ENCODE measurements at places on chromosomes 13 and 19.

- DNase-seq, result no peak
Measured at GRCh38 chr13:46598140-46598819, 45.3 kb downstream of the LRCH1 start.

GRCh38 chr19:50500753-50501151 lies 10.2 kb downstream of the JOSD2 start:
- DNase-seq, result no peak

GRCh38 chr19:6794686-6795431 lies 22.4 kb downstream of the VAV1 start:
- no peak for DNase-seq

DNA sequence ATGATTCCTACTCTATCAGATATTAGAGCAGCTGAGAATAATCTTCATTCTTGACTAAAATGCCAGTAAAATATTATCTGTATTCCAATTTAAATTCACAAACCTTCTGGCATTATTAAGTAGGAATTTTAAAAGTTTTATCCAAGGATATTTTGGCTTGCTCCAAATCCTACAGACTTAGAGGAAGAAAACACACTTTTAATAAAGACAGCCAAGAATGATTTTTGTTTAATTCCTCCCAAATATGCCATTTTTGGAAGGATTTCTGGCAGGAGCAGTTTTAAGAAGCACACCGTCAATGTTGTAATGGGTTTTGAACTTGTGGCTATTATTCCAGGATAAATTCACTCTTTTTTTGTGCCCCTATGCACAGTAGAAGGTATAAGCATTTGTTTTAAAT lies 355.1 kb downstream of the SLITRK5 start:
- no peak for DNase-seq

GRCh38 chr19:31270897-31271296 lies 78.3 kb downstream of the TSHZ3 start:
- DNase-seq, result no peak

GRCh38 chr19:53865918-53866864 lies 1.5 kb upstream of the MYADM start:
- no peak for DNase-seq

DNA sequence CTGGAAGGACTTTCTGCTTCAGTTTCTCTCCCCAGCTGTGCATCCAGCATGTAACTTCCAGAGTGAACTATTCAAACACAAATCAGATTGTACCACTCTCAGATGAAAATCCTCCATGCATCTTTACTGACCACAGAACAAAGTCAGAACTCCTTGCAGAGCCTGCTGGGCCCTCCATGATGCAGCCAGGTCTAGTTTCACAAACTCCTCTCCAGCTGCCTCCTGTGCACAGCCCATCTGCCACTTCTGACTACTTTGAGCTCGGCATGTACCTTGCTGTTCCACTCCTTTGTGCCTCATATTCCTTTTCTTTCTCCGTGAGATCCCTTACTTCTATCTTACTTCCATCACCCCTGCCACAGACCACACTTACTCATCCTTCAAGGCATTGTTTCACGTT lies 31.4 kb downstream of the NALCN start:
- DNase-seq, result no peak

DNA sequence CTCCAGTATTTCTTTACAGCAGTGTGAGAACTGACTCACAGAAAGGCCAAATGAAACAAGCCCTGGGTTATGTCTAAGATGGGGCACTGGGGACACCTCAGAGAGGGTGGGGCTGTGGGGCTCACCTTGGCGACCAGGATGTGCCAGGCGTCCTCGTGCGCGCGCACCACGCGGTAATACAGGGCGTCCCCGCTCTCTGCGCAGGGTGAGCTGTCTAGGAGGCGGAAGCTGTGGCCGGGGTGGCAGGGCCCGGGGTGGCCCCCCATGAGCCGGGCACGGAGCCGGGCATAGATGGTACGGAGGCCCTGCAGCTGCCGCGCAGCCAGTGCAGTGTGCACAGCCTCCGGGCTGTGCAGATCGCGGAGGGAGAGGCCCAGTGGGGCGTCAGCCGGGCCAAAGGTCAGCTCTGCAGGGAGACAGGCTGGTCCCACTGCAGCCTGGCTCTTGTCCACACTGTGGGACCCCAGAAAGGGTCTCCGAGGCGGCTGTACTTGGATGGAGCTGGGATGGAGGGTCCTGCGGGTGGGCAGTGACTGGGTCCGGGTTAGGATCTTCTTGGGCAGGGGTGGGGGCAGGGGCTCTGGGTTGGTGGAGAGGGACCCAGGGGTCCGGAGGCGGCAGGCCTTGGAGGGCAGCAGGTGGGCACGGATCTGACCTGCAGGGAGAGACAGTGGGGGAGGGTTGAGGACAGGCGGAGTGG lies 3.4 kb downstream of the PEAK3 start:
- no peak for DNase-seq

DNA sequence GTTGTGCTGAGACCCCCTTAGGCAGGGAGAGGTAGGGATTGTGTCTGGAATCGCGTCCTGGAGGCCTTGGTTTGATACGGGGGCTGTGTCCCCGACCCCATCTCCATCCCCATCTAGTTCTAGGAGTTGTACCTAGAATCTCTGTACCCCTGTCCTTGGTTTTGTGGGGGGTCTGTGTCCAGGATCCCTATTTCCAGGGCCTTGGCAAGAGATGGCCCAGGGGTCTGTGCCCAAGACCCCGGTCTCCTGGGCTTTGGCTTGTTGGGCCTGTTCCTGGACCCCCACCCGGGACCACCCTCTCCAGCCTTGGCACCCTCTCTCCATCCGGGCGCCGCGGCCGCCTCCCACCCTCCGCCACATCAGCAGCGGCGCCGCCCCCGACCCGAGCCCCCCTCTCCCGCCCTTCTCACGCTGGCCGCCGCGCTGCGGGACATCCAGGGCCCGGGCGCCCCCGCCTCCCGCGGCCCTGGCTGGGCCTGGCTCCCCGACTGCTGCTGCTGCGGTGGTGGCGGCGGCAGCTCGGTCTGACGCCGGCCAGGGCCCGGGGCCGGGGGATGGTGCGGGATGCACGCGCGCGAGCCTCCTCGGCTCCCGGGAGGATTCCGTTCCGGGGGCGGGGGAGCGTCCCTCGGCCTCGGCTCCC lies at the start of gene NUMBL:
Gene NUMBL, minus strand, starts transcription at position 602 of the 643 bp plus-strand sequence. Its CDS starts 168 bp downstream, at position 434.
- no peak for DNase-seq

DNA sequence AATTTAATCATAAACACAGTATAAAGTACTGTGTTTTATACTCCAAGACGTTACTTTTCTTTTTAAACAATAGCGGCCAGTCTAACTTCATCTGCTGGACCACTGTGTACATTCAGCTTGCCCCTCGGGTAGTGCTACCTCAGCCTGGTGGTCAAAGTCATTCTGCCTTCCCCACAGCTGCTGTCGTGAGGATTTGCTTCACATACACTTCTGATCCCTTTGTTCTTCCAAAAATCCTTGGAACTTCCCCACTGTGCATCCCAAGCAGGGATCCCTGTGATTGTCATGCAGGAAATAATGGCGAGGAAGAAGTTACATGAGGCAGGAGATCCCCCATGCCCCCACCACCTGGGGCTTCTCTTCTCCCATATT lies 234.9 kb upstream of the STARD13 start:
- no peak for DNase-seq

- DNase-seq, result no peak
Measured at GRCh38 chr13:30314562-30314961, 7.2 kb upstream of the KATNAL1 start.

- no peak for DNase-seq
Measured at GRCh38 chr13:99757756-99758459, 213.7 kb downstream of the ZIC5 start.

DNA sequence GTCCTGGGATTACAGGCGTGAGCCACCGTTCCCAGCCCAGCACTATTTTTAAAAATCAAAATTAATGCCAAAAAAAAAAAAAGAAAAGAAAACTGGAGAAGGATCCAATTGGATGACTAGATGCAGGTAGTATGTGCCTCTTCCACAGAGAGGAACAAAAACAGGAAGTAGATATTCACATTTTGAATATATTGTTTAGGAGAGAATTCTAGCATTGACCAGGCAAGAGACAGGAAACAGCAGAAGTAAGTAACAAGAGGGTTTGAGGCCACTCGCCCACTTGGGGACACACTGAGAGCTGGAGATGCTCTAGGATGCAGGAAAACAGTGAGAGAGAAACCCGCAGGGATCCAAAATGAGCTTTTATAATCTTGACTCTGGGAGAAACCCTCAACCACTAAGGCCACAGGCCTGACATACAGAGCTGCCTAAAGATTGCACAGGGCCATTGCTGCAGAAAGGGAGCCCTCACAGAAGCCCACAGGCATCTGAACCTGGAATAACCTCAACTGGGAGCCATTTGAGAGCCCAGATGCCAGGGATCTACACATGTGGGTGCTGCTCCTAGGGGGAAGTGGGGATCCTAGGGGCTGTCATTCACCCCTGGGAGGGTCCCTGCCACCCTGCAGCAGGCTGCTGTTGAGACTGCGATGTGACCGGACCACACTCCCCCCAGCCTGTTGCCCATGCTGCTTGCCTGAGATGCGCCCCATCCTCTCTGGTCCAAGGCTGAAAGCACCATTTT lies 28.2 kb downstream of the IGFL2 start:
- DNase-seq, result no peak

- DNase-seq, result no peak
Measured at GRCh38 chr13:42702716-42703115, 78.7 kb upstream of the FAM216B start.

DNA sequence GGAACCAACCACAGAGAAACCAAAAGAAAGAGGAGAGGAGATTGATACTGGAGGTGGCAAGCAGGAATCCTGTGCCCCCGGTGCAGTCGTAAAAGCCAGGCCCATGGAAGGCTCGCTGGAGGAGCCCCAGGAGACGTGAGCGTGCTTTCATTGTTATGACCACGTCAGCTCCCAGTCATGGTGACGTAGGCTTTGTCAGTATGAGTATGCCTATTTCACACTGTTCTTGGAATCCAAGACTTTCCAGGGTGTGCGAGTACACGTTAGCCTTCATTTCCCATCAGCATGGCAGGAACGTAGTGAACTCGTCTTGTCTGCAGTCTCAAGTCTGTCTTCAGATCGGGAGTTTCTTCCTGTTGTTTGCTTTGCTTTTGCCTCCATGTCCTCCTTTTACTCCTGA lies 15.4 kb upstream of the CHAMP1 start:
- DNase-seq, result no peak

GRCh38 chr13:79585033-79585432 lies 104.1 kb downstream of the NDFIP2 start:
- no peak for DNase-seq

DNA sequence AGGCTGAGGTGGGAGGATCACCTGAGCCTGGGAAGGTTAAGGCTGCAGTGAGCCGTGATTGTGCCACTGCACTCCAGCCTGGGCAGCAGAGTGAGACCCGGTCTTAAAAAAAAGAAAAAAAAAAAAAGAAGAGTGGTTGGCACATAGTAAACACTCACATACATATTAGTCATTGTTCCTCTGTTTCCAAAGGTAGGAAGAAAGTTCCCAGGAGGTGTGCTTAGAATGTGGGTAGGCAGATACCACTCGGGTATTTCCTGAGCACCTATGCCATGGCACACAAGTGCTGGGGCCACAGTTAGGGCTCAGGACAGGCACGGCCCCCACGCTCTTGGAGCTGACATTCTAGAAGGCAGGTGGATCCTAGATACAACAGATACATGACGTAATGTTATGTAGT lies 41.4 kb downstream of the SIPA1L3 start:
- no peak for DNase-seq

DNA sequence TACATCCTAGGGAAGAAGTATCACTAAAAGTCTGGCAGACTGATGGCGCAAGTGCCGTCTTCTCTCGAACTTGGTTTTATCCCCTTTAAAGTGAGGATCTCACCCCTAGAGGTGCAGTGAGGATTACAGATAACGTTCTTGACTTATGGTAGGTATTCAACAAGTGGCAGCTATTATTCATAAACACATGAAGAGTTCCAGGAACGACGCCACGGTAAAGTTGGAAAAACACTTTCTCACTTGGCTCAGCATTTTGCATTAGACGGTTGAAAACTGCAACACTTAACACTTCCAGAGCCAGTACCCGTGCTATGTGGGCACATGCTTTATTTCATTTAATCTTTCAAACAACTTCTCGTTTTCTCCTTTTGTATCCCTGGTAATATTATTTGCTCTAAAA lies 8.7 kb downstream of the PROZ start:
- DNase-seq, result no peak

DNA sequence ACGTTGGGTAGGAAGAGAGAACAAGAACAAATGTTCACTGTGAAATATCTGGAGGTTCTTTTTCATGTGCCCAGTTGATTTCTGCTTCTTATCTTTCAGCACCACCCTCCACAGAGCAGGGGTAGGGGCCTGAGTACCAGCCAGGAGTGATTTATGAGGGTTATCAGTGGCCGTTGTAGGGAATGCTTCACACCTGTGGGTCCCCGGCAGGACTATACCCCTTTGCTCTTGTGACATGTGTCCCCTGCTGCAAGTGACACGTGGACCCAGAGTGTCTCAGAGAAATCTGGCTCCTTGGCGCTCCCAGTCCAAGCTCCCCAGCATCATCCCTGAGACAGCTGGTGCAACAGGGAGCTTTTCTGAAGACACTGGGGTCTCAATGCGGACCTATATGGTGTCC lies 29.7 kb downstream of the SIAH3 start:
- DNase-seq, result no peak

DNA sequence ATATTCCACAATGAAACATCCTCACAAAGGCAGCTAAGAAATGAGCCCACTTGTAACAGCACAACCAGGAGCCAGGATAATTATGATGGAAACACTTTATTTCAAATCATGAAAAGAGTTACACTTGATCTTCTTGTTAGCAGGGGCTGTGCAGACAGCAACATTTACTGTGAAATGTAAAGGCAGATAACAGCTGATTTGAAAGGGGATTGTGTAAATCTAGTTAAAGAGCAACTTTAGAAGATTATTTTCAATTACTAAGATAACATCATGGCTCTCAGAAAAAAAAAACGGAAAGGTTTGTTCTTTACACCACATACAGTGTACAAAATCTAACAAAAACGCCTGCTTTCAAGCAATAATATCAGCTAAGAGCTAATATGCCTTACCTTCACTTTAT lies 22.4 kb downstream of the ENOX1 start:
- DNase-seq, result no peak

GRCh38 chr13:111665691-111666095 lies 345.3 kb downstream of the TEX29 start:
- DNase-seq, result no peak

DNA sequence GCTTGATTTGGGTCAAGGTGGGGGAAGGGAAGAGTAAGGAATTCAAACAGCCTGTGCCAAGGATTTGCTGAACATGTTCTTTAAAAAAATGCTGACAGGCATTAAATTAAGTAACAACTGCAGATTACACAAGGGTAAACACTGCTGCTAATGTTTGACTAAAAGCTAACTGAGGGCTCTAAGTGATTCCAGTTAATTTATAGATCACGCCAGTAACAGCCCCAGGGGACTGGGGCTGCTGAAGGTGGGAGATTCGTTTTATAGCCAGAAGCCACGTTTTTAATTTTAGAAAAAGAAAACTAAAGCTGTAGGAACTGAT lies 321.7 kb downstream of the DLEU7 start:
- DNase-seq, result no peak

GRCh38 chr13:43924549-43925245 lies 45.0 kb downstream of the LACC1 start:
- DNase-seq, result no peak

- DNase-seq, result no peak
Measured at GRCh38 chr13:43057653-43058317, 34.4 kb downstream of the DNAJC15 start.

- no peak for DNase-seq
Measured at GRCh38 chr13:46486270-46486669, 66.7 kb upstream of the LRCH1 start.
